Endodermal cell (in vitro differentiated cells): ENCODE measurements at places on chromosomes 3 and 15. TPM values are rescaled to one million over a fixed set of nuclear protein-coding genes. Genes with fewer than 3 reads are reported as not detected.
A peak's percentile ranks its signal among the peaks of the same experiment; 100 is the strongest.

The SH3GL3 gene
- 3.8 to 6.0 TPM (median 4.4 TPM) in 3 replicates for total RNA-seq

The GRAMD2A gene
- total RNA-seq: 1.7 and 2.0 TPM in 2 replicates

The TYRO3 gene
- total RNA-seq: 278 and 311 TPM in 2 replicates

The KNG1 gene
- total RNA-seq: not detected in 2 replicates

The ADAMTS7 gene
- 42.5 and 55.8 TPM in 2 replicates for total RNA-seq

The QTRT2 gene
- 9.9 to 33.0 TPM (median 31.0 TPM) in 3 replicates for total RNA-seq

The HCN4 gene
- total RNA-seq: 0.28 to 0.82 TPM (median 0.80 TPM) in 3 replicates

The IQCF2 gene
- total RNA-seq: not detected in 3 replicates

The EFCC1 gene
- total RNA-seq: 0.23 and 0.31 TPM in 2 replicates

DNA sequence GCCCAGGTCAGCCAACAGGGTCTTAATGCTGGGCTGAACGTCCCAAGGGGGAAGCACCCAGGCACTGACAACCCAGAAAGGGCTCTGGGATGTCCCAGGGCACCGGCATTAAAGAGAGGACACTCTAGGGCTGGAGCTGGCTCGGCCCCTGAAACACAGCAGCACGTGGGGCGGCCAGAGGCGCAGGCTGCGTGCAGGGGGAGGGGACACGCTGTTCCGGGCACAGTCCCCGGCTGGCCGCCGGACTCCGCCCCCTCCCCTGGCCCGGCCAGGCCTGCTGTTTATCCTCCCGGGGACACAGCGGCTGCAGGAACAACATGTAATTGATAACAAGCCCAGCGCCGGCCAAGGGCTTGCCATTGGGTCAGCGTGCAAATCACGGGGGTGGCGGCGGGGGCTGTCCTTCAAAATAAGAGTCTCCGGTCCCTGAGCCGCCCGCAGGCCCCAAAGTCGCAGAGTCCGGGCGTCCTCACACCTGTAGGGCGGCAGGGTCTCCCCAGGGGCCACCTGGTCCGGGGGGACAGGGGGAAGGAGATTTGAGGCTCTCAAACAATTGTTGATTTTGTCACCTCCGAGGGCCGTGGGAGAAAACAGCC is 1.3 kb downstream of the KLF15 start:
- DNase-seq: peak; percentile 97
- H3K4me3 ChIP-seq: peak overlapping the region; percentile 82
- no peaks in the 10 kb centered on the region for H3K36me3 ChIP-seq
- no peak overlapping the region for H3K27ac ChIP-seq
- peaks cover 8% of the 10 kb centered on the region for H3K4me1 ChIP-seq

DNA sequence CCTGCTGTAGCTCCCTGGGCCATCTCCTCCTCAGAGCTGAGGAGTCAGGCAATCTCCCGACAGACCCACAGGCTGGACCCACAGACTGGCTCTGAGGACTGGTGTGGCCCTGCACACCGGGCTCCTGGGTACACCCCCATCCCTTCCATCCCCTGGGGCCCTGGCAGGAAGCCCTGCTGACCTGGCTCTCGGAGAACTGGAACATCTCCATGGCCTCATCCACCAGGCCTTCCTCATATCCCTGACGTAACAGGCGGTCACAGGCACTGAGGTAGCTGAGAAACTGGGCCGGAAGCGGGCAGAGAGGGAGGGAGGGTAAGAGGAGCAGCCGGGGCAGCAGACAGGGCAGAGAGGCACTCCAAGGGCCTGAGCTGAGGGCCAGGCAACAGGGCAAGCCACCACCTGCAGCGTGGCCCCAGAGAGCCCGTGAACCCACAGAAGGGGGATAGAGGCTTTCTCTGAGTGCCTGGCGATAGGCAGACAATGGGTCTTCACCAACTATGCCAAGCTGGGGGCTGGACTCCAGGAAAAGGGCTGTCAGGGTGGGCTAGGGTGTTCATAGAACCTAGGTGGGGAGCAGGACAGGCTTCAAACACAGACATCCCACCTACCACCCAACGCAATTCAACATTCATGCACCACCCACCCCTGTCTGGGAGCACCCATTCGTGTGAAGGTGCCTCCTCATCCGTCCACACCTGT is 17.9 kb downstream of the KBTBD13 start:
- peak; percentile 36 for DNase-seq
- H3K27ac ChIP-seq: no peak overlapping the region
- H3K36me3 ChIP-seq: peaks cover 14% of the 10 kb centered on the region
- no peaks in the 10 kb centered on the region for H3K27me3 ChIP-seq
- no peak overlapping the region for H3K4me3 ChIP-seq

GRCh38 chr3:180802837-180803236 is 109.6 kb upstream of the FXR1 start:
- DNase-seq: no peak
- no peaks in the 10 kb centered on the region for H3K36me3 ChIP-seq
- H3K27me3 ChIP-seq: no peaks in the 10 kb centered on the region
- no peak overlapping the region for H3K27ac ChIP-seq

DNA sequence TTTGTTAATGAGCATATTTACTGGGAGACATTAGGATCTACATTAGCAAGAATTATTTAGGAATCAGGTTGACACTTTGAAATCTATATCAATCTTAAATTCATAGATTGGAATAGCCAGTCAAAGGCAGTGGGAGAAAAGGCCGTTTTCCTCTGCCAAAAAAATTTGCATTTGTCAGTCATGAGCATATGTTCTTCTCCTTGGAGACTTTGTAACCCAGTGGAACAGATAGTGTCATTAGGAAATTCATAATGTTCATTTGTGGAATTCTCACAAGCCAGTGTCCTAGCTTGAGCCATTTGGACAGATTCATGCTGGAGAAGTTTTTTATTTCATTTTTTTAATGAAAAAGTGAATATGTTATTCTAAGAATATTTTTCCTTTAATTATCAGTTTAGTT is 260.1 kb downstream of the OXSM start:
- H3K4me3 ChIP-seq: no peak overlapping the region
- no peaks in the 10 kb centered on the region for H3K27me3 ChIP-seq
- H3K36me3 ChIP-seq: no peaks in the 10 kb centered on the region

- no peaks in the 10 kb centered on the region for H3K27me3 ChIP-seq
- H3K36me3 ChIP-seq: peaks cover 12% of the 10 kb centered on the region
- no peak overlapping the region for H3K27ac ChIP-seq
- DNase-seq: no peak
- H3K4me3 ChIP-seq: no peak overlapping the region
Observed at GRCh38 chr3:43723121-43723734, 32.5 kb downstream of the ABHD5 start.

GRCh38 chr3:53887446-53887845 is 4.2 kb downstream of the SELENOK start:
- H3K36me3 ChIP-seq: peaks cover 43% of the 10 kb centered on the region
- no peak for DNase-seq
- no peak overlapping the region for H3K27ac ChIP-seq
- no peaks in the 10 kb centered on the region for H3K4me1 ChIP-seq

DNA sequence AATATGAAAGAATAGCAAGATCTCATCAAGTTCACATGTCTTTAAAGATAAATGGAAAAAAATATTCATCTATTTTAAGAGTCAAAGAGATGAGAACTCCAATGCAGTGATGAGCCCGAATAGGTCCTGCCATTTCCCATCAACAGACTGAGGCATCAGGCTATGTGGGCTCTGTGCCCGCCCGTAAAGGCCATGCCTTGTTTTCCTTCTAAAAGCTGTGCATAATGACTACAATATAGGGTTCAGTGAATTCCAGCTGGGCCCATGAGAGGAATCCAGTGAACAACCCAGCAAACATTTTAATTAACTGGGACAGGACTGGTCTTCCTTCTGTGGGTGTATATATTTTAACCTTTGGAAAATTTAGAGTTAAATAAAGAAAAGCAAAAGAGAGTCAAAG is 44.6 kb downstream of the RASGRP1 start:
- H3K4me1 ChIP-seq: no peaks in the 10 kb centered on the region
- H3K4me3 ChIP-seq: no peak overlapping the region
- H3K27me3 ChIP-seq: no peaks in the 10 kb centered on the region
- no peak overlapping the region for H3K27ac ChIP-seq
- DNase-seq: no peak
- H3K36me3 ChIP-seq: no peaks in the 10 kb centered on the region

DNA sequence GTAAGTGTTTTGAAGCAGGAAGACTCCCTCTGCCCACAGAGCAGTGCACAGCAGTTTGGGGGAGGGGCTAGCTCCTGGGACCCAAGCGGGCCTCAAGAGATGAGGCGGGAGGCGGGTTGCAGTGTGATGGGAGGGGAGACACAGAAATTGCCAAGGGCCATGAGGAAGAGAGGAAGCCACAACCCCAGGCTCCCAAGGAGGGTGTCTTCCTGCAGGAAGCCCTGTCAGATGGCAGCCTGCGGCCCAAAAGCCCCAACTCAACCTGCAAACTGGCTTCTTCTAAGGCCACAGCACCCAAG is 7.3 kb upstream of the ISLR2 start:
- H3K4me1 ChIP-seq: peaks cover 12% of the 10 kb centered on the region
- peaks cover 22% of the 10 kb centered on the region for H3K27me3 ChIP-seq
- H3K36me3 ChIP-seq: no peaks in the 10 kb centered on the region
- DNase-seq: peak; percentile 85

- no peak overlapping the region for H3K27ac ChIP-seq
- no peaks in the 10 kb centered on the region for H3K27me3 ChIP-seq
- H3K4me3 ChIP-seq: no peak overlapping the region
- H3K36me3 ChIP-seq: no peaks in the 10 kb centered on the region
- peak; percentile 66 for DNase-seq
- H3K4me1 ChIP-seq: peaks cover 3% of the 10 kb centered on the region
Observed at GRCh38 chr3:125134952-125135351, 77.6 kb downstream of the SLC12A8 start.

- no peaks in the 10 kb centered on the region for H3K36me3 ChIP-seq
- DNase-seq: no peak
- peaks cover 15% of the 10 kb centered on the region for H3K27me3 ChIP-seq
- peaks cover 6% of the 10 kb centered on the region for H3K4me1 ChIP-seq
- no peak overlapping the region for H3K27ac ChIP-seq
- no peak overlapping the region for H3K4me3 ChIP-seq
Observed at GRCh38 chr3:71066849-71067261, 516.7 kb downstream of the FOXP1 start.

- H3K4me3 ChIP-seq: no peak overlapping the region
- no peaks in the 10 kb centered on the region for H3K36me3 ChIP-seq
- H3K27me3 ChIP-seq: no peaks in the 10 kb centered on the region
- peak; percentile 66 for DNase-seq
- no peaks in the 10 kb centered on the region for H3K4me1 ChIP-seq
Observed at GRCh38 chr15:101372960-101373525, 78.0 kb upstream of the SNRPA1 start.

- H3K4me1 ChIP-seq: peaks cover 3% of the 10 kb centered on the region
- peak overlapping the region; percentile 61 for H3K27ac ChIP-seq
- peaks cover 3% of the 10 kb centered on the region for H3K36me3 ChIP-seq
- peak; percentile 96 for DNase-seq
Observed at GRCh38 chr3:64685800-64686445, 1.9 kb downstream of the ADAMTS9 start.

DNA sequence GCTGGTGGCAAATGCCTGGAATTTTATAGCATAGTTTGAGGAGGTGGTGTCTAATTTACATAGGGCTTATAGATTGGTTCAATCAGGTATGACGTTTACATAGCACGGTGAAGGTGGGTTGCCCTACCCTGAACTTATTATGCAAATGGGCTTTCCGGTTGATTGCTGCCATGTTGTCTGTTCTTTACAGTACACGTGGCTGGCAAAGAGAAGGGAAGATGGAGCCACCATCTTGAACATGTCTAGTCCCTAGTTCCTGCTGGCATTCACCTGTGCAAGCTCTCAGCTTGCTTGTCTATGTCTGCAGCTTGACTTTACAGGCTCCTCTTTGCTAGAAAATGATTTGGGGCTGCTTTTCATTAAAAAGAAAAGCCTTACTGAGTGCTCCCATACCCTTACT is 14.0 kb upstream of the STAC start:
- H3K27me3 ChIP-seq: no peaks in the 10 kb centered on the region
- DNase-seq: no peak
- no peak overlapping the region for H3K27ac ChIP-seq
- no peaks in the 10 kb centered on the region for H3K36me3 ChIP-seq
- H3K4me1 ChIP-seq: no peaks in the 10 kb centered on the region

DNA sequence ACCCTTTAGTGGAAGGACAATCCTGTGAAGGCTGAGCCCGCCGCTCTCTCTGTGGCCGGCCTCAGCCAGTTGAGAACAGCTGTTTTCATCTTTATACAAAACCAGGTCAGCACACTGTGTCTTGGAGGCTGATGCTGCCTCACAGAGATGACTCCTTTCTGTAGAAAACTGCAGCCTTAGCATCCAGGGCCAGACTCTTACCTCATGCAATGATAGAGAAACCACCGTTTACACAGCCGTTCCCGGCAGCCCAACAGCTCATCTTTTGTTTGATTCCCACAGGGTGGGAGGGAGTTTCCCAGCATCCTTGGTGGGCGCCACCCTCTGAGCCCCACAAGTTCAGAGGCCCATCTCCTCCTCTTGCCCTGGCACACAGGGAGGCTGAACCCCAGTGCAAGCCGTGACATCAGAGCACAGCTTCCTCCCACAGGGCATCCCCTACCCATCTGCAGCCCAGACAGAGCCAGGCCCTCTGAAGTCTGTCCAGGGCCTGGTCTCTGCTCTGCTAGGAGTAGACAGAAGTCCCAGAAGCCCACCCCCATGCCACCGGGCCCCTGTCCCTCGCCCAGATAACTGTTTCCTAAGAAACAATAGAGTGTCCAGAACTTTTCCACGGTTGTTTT is 105.0 kb downstream of the LRRK1 start:
- no peak overlapping the region for H3K27ac ChIP-seq
- no peaks in the 10 kb centered on the region for H3K27me3 ChIP-seq
- no peaks in the 10 kb centered on the region for H3K36me3 ChIP-seq
- no peak overlapping the region for H3K4me3 ChIP-seq
- no peaks in the 10 kb centered on the region for H3K4me1 ChIP-seq

GRCh38 chr3:134102976-134103375 is 73.3 kb upstream of the SLCO2A1 start:
- H3K27me3 ChIP-seq: no peaks in the 10 kb centered on the region
- H3K36me3 ChIP-seq: no peaks in the 10 kb centered on the region
- no peak for DNase-seq
- no peak overlapping the region for H3K27ac ChIP-seq

DNA sequence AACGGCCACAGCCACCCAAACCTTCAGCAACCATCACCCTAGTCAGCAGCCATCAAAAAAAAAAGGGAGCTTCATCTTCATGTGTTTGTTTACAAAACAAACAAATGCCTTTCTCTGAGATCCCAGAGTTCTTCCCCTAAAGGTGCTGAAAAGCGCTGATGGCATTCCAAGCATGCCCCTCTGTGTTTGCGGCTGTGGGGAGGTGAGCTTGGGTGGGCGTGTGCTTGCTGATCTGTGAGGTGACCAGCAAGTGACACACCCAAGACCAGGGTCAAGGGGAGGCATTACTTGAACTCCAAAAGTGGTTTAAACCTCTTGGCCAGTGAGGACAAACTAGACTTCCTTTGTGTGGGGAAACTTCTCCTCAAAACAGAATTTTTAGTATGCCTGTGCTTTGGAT is 81.5 kb downstream of the DHX36 start:
- peak; percentile 82 for DNase-seq
- H3K4me3 ChIP-seq: no peak overlapping the region
- H3K27ac ChIP-seq: no peak overlapping the region
- H3K4me1 ChIP-seq: no peaks in the 10 kb centered on the region
- no peaks in the 10 kb centered on the region for H3K27me3 ChIP-seq

- H3K27ac ChIP-seq: peak overlapping the region; percentile 36
- H3K4me3 ChIP-seq: no peak overlapping the region
- DNase-seq: no peak
- H3K27me3 ChIP-seq: no peaks in the 10 kb centered on the region
Observed at GRCh38 chr3:49238274-49239127, 38.5 kb downstream of the C3orf62 start.
